ENCODE measurements at places on chromosomes 7 and 10.

DNA sequence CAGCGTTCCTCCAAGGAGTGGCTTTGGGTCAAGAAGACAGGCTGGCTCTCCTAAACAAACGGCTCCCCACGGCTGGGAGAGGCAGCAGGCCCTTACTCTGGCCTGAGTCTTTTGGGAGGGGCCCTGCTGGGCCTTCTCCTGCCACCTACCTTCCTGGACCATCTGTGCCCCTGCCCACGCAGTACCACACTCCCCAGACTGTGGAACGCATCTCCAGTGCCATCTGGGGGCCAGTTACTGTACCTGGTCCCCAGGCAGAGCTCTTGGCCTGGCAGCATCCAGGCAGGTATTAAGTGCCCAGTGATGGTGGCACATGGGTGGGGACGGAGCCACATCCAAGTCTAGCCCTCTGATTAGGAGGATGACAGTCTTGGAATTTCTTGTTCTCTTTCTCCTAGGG lies 14.4 kb downstream of the ALKBH4 start:
- DNase-seq, result no peak

DNA sequence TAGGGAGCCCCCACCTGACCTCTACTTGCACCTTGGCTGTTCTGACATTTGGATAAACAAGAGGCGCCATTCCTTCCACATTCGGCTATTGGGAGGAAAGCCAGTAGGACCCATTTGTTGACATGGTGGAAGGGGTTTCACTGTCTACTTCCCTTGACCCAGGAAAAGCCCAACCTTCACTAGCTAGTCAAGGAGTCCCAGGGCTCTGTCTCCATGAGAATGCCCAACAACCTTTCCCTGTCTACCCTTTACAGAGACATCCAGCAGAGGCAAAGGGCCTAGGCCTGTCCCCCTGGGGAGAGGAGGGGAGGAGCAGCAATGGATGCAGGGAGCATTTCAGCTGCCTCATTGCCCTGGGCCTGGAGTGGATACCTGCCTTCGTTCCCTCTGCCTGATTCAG lies 136.1 kb downstream of the NEURL1 start:
- no peak for DNase-seq

DNA sequence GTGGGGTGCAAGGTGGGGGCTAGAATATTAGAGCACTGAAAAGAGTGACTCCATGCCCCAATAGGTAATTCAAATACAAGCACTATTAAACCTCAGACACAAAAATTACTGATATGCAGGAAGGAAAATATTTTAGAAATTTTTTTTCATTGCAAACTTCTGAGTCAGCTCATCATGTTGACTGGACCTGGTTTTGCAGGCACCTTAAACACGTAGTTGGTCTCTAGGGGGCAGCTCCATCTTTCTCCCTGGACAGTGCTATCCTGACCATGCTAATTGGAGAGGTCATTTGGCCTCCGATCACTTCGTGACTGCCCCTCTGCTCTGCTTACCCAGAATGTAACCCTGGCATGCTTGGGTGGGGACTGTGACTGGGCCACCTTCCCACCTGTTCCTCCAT lies 368.4 kb upstream of the MKI67 start:
- DNase-seq, result no peak

- peak; percentile 14 for DNase-seq
Observed at GRCh38 chr7:22561895-22562593, 62.1 kb upstream of the STEAP1B start.

DNA sequence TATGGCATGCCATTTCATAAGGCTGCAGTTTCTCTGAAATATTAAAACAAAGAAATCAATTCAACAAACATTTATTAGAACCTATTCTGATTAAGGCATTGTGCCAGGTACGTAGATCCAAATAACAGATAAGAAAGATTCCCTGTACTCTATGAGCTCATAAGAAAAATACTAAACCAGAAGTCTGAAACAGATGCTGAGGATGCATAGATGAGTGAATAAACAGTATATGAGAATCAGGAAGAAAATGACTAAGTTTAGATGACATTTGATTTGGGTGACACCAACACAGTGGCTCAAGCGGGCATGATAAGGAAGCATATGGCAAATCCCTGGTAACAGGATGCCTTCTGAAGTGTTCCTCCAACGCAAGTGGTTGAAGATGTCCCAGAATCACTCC lies 477.2 kb downstream of the PARD3 start:
- no peak for DNase-seq

DNA sequence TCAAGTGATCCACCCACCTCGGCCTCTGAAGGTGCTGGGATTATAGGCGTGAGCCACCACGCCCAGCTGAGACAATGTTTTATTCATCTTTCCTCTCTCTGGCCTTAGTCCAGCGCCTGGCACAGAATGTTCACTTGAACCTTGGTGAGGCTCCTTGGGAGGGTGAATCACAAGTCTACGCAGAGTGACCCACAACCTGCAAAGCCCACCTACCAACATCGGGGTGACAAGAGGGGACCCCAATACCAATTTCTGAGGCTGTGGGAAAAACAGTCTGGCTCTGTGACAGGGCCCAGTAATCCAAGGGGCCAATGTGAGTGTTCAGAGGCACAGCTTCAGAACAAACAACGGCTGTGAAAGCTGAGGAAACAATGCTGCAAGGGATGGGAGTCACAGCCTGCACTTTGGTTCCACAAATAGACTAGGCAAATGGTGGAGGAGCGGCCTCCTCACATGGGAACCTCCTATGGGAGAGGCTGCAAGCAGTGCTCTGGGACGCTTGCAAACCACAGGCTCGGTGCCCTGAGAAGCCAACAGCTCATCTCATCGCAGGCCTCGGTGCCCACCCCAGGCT lies 5.6 kb upstream of the MALSU1 start:
- DNase-seq, result no peak

DNA sequence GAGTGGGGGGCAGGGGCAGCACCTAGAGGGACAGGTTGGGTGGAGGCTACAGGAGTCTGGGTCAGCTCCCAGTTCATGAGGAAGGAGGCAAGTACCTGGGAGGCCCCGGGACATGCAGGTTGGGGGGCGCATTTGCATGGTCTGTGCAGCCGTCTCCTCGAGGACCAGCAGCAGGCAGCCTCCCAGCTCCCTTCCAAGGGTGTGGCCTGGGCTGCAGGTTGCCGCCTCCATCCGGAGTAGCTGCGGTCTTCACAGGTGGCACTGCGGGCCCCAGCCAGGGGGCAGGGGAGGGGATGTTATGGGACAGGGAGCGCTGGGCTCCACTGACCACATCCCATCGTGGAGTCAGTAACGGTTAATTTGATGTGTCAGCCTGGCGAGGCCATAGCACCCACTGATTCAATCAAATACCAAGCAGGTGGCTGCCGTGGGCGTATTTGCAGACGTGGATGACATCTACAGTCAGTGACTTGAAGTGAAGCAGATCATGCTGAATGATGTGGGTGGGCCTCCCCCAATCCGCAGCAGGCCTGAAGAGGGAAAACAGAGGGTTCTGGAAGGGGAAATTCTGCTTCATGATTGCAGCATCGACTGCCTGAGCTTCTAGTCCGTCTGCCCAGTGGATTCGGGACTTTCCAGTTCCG lies 81.6 kb downstream of the PRKAG2 start:
- no peak for DNase-seq

Measured in NCI-H1417 (cell line).